ENCODE measurements at places on chromosomes 2 and 18. TPM values are rescaled to one million over a fixed set of nuclear protein-coding genes. Genes with fewer than 3 reads are reported as not detected.

DNA sequence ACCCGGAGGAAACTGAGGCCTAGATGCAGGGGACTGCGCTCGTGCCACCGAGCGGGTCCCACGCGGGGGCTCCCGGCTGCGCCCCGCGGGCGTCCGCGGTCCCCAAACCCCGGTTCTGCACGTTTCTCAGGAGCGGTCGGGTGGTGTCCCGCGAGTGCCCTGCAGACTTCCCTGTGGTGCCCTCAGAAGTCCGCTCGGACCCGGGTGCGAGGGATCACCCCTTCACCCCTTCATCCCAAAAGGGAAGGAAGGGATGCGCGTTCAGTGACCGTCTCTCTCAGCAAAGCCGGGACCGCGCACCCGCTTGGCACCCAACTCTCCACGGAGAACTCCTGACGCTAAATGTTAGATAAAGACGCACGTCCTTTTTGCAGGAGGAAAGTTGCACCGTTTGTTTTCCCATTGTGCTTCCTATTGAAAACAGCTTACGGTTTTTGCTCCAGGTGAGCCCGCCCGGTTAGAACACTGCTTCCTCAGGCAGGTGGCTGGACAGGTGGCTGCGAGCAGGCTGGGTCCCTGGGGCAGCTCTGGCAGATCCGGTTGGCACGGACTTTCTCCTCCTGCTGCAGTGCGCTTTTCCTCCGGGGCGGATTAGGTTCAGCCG, 779 bp downstream of the DGKD start:
- DNase-seq: peak; percentile 89

DNA sequence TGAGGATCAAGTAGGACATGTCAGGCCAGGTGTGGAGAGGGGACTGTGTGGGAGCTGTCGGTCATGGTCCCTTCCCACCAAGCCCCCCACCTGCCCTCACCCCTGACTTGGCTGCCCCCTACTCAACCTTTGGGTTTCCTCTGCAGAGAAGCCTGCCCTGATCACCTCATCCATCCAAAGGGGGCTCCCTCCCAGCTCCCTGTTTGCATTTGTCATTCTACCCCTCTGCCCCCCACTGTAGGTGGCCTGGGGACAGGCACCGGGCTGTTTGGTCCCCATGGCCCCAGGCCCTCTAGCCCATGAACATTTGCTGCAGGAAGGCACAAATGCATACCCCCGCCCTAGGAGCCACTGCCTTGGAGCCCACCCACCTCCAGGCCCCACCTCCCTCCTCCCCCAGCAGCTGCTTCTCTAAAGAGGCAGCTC, 115.0 kb downstream of the SMAD7 start:
- DNase-seq: peak; percentile 85

DNA sequence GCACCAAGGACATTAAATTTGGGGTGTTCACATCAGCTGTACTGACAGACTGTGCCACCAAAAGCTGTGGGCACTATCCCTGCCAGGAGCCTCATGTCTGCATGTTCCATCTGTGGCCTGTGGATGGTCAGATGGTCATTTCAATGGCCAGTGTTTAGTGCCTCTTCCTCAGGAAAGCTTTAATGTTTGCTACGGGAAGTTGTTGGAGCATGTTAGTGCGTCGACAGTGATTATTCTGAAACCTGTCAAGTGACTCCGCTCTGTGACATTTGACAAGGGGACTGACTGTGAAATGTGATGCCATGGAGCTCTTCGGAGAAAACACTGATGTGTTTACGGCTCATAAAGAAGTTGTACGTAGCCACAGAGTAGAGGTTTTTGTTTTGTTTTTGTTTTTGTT, 18.7 kb upstream of the RGPD4 start:
- DNase-seq: no peak

DNA sequence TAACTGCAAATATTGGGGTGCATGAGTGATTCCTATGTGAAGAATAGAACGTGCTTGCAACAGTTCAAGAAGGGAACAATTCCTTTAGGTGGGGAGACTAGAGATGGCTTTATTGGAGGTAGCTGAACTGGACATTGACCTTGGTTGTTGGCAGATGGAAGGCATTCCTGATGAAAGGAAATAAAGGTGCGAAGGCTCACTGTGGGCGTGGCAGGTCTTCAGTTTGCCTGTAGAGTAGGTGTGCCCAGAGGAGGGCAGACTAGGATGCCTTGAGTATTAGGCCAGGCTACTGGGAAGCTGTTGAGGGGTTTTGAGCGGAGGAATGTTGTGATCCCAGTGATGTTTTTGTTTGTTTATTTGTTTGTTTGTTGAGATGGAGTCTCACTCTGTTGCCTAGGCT, 2.8 kb downstream of the SPR start:
- no peak for DNase-seq

DNA sequence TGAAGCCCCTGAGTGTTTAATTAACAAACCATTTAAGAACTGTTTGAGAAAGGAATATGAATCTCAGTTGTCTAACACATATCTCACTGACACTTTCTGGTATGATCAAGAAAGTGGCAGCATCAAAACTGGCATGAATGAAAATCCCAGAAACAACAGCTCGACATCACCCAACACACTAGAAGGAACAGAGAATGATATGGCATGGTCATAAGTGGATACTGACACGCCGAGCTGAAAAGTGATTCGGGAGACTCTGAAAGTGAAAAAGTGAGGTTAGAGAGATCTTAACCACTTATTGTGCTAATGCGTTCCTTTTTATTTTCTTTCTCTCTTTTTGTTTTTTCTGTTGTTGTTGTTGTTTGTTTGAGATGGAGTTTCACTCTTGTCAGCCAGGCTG, 37.9 kb downstream of the MRPL35 start:
- DNase-seq: no peak

- DNase-seq: no peak
These were observed 542.8 kb downstream of the IRS1 start for GRCh38 chr2:226256709-226257376.

DNA sequence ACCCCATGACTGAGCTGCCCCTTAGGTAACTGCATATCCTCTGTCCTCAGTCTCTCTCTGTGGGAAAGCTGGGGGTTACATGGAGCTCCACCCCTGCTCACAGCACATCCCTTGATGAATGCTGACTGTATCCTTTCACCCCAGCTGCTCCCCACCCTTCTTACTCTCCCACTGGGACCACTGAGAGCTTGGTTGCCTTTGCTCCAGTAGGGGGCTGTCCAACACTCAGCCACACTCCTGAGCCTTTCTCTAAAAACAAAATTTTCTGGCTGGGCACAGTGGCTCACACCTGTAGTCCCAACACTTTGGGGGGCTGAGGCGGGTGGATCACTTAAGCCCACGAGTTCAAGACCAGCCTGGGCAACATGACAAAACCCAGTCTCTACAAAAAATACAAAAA, 89.2 kb upstream of the MSH2 start:
- DNase-seq: no peak

GRCh38 chr2:83990636-83991035, 468.4 kb downstream of the SUCLG1 start:
- no peak for DNase-seq

GRCh38 chr2:12543076-12543977, 173.4 kb upstream of the TRIB2 start:
- DNase-seq: no peak

GRCh38 chr2:154908327-154908726, 209.8 kb downstream of the KCNJ3 start:
- no peak for DNase-seq

DNA sequence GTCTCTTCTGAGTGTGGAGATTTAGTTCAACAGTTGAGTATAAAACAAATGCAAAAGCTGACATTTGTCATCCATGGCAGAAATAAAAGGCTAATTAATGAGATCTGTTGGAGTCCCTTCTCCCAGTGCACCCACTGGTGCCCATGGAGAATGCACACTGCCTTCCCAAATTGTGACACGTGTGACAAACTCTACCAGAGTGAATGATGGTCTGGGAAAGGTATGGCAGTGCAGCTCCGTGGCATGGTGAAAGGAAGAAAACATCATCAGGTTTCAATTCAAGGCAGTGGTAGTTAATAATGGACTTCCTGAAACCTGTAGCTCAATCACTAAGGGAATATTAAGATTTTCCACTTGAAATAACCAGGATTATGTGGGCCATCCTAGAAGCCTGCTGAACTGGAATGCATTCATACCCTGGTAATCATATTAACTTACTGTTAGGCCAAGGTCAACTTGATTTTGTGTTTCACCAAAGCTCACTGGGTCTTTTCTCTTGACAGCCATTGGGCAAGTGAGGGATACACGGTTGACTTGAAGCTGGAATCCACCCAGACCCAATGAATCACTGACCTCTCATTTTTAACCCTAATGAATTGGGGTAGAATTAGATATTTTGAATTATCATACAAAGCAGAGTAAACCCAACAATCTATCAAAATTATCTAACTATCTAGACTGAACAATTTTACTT, 167.6 kb downstream of the AFF3 start:
- no peak for DNase-seq

GRCh38 chr2:51595836-51596235, 563.9 kb upstream of the NRXN1 start:
- DNase-seq: no peak

- no peak for DNase-seq
These were observed 768.6 kb upstream of the HS6ST1 start for GRCh38 chr2:129087133-129087813.

GRCh38 chr2:58099096-58099769, 52.6 kb downstream of the VRK2 start:
- DNase-seq: no peak

DNA sequence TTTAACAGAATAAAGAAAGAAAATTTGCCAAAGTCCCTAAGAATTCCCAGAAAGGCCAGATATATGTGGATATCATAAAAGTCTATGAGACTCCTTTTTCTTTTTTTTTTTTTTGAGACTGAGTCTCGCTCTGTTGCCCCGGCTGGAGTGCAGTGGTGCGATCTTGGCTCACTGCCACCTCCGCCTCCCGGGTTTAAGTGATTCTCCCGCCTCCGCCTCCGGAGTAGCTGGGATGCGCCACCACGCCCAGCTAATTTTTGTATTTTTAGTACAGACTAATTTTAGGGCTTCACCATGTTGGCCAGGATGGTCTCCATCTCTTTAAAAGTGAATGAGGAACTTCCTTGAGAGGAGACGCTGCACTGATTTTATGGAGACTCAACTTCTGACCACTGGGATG, 335.2 kb downstream of the FBXO15 start:
- DNase-seq: no peak

DNA sequence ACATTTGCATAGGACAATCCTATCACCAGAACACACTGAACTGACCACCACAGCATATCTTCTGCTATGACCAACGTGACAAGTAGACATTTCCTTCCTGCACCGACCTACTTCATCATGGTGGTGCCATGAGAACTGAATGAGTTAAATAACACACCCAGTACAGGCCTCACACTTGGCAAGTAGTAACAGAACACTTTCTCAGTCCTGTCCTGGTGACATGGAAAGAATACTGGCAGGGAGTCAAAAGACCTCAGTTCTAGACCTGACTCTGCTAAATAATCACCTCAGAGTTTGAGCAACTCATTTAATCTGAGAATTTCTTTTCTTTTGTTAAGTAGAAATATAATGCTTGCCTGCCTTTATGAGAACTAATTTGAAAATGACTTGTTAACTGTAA, 186.3 kb upstream of the SMAD7 start:
- no peak for DNase-seq

GRCh38 chr2:41729800-41730364, 317.9 kb upstream of the PKDCC start:
- DNase-seq: no peak

- no peak for DNase-seq
These were observed 155.8 kb downstream of the CDH7 start for GRCh38 chr18:65906621-65907034.

DNA sequence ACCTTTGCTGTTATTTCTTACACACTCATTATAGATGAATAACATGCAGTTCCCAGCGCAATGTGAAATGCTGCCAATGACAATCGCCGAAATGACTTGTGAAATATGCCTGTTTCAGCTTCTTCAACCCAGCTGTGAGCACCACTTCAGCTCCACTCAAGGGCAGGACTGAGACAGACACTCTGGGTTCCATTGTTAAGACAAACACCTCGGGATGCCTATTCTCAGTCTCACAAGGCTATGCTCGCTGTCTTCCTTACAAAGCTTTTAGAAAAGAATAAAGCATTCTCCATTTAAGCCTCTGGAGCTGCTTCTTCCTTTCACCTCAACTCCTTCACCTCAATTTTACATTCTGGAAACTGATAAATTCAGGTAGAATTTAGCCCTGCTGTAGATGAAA, 4.2 kb downstream of the CBLN2 start:
- DNase-seq: no peak

GRCh38 chr2:176790468-176790867, 422.1 kb upstream of the HNRNPA3 start:
- DNase-seq: no peak

DNA sequence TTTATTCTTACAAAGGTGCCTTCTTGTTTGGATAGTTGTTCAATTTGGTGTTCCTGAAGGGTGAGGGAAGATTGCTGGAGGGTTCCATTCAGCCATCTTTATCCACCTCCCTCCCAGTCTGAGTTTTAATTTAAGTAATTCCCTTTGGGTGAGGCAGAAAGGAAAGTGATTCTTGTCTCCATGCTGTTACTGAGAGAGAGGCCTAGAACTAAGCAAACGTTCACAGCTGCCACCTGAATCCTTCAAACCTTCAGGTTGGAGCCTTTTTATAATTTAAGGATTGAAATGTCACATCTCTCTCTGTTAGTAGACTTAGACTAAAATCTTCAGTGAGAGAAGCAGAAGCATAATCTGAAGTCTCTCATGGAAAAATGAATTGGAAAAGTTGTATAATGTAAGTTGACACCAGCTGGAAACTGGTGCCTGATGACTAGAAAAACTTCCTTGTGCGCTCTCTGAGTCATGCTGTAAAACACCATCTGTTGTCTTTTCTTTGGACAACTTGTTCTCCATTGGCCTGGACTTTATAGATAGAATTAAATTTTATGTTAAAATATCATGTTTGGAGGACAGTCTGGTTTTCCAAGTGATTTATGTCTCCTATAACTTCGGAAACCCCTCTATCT, 14.6 kb downstream of the STRADB start:
- no peak for DNase-seq

DNA sequence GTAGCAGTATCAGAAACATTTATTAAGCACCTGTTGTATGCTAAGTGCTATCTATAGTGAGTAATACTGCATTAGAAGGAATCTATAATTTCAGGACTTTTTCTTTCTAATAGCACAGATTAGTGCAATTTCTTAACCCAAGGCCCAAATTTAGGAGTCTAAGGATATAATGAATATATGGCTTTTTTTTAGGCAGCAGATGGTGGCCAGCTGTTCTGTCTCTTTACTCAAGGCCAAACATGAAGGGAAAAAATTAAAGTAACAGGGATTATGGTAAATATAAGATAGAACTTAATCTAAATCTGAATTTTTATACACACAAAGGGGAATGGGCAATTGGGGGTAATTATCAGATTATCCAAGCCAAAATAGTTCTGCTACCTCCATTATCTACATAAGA, 230.6 kb upstream of the SP5 start:
- no peak for DNase-seq

SS18 gene
- total RNA-seq: 69.9 TPM

DSG1 gene
- total RNA-seq: not detected

RALBP1 gene
- total RNA-seq: 58.9 TPM

IL1RL2 gene
- total RNA-seq: 0.93 TPM

MSTN gene
- 0.48 TPM for total RNA-seq

FEV gene
- not detected for total RNA-seq

ARHGAP15 gene
- total RNA-seq: 11.6 TPM

CFAP65 gene
- total RNA-seq: not detected

SERPINB2 gene
- 6.6 TPM for total RNA-seq

GPD2 gene
- 35.7 TPM for total RNA-seq

ID2 gene
- total RNA-seq: 169 TPM

SKOR2 gene
- total RNA-seq: not detected

CD8B2 gene
- not detected for total RNA-seq

TBR1 gene
- not detected for total RNA-seq

ANKRD23 gene
- 2.8 TPM for total RNA-seq

CNGA3 gene
- total RNA-seq: 1.1 TPM

LRATD1 gene
- 0.67 TPM for total RNA-seq

Measured in mesenteric fat pad (tissue), 1 donor.